Motor neuron (in vitro differentiated cells): ENCODE measurements at places on chromosomes 2 and 18. TPM values are rescaled to one million over a fixed set of nuclear protein-coding genes. Genes with fewer than 3 reads are reported as not detected.

UGGT1 gene
- 35.4 TPM in 2 replicates for total RNA-seq

AQP12A gene
- not detected in 2 replicates for total RNA-seq

TCF4 gene
- total RNA-seq: 28.4 and 30.0 TPM in 2 replicates

LYPD1 gene
- total RNA-seq: 31.5 and 33.9 TPM in 2 replicates

NAT8 gene
- 1.3 and 1.6 TPM in 2 replicates for total RNA-seq
